ENCODE measurements at places on chromosomes 6 and 20.
A peak's percentile ranks its signal among the peaks of the same experiment; 100 is the strongest.

DNA sequence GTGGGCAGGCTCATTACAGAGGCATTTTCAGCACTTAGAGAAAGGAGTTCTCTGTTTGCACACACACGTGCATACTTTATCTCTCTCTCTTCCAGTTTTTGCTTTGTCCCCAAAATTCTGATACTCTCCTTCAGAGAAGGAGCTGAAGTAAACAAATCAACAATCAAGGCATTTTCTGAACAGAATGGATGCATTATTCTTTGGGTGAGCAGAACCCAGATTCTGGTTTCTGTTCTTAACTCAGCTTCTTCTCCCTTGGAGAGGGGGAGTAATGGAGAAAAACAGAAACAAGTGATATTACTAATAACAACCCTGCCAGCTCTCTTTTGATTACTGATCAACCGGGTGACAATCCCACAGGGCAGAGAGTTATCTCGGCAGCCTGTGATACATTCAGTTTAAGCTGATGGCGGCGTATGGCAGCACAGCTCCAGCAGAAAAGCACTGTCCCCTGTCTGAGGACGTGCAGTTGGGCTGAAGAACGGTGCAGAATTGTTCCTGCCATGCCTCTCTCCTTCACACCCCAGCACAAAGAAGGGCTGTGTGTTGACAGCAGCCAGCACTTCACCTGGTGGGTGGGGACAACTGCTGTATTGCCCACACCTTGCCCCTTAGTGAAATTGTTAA lies 47.3 kb upstream of the SASH1 start:
- DNase-seq = no peak

DNA sequence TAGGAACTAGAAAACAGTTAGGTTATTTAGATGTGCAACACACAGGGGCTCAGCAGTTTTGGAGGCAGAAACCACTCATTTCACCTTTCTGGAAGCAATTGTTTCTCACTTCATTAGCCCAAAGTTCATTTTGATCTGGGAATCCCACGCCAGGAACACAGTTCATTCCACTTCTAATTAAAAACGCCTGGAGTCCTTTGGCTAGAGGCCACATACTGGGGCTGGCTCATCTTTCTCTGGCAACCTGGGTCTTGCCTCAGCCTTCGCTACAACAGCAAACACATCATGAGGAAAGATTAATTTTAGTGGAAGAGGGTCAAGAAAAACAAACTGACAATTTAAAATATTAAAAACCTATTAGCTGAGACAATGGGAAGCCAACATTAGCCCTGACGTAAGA lies 69.7 kb downstream of the RFPL4B start:
- peak; percentile 67 for DNase-seq

DNA sequence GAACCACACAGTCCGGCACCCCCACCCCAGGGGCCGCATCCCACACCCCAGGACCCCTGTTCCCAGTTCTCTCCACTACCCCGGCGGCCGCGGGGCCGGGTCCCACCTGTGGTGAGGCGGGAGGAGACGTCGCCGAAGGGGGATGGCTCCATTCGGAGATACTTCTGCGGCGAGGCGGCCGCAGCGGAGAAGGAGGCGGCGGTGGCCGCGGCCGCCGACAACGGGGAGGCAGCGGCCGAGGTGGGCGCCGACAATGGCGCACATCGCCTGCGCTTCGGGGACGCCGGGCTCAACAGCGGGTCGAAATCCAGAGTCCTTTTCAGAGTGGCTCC lies 723 bp downstream of the AKIRIN2 start:
- no peak for DNase-seq

GRCh38 chr6:129567374-129567773 lies 142.6 kb downstream of the ARHGAP18 start:
- peak; percentile 6 for DNase-seq

DNA sequence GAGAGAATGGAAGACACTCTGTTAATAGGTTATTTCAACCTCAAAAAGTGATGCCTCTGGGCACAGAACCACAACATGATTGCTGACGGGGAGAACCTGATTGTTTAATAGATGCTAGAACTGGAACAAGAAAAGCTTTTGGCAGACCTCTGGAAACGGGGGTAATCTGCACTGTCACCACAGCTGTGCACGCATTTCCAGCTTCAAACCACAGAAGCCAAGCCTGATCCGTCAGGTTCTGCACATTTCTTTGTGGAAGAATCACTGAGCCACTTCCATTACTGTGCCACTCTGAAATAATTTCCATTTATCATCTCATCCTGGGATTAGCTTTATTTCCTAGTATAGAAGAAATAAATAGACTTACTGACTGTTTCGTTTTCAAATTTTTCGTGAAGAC lies 309.3 kb downstream of the FARS2 start:
- DNase-seq = no peak

DNA sequence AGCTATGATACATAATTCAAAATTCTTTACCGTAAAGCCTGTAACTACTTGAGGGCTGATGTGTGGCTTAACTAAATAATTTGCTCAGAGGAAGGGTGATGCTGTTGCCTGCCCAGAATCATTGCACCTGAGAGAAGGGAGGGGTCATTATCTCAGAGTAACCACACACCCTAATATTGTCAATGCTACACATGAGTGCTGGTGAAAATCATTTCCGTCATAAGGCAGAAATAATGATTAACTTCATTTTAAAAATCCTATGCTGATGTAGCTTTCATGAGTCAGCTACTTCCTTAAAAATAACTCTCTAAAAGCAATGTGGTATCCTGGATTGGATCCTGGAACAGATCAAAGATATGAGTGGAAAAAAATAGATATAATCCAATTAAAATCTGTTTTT lies 146.4 kb upstream of the FAM83B start:
- DNase-seq = no peak

- DNase-seq = no peak
Observed at GRCh38 chr20:52899041-52899608, 73.0 kb upstream of the TSHZ2 start.

GRCh38 chr6:126388104-126388598 lies 48.2 kb downstream of the CENPW start:
- no peak for DNase-seq

GRCh38 chr6:89087881-89088280 lies 7.3 kb downstream of the PNRC1 start:
- DNase-seq = no peak

DNA sequence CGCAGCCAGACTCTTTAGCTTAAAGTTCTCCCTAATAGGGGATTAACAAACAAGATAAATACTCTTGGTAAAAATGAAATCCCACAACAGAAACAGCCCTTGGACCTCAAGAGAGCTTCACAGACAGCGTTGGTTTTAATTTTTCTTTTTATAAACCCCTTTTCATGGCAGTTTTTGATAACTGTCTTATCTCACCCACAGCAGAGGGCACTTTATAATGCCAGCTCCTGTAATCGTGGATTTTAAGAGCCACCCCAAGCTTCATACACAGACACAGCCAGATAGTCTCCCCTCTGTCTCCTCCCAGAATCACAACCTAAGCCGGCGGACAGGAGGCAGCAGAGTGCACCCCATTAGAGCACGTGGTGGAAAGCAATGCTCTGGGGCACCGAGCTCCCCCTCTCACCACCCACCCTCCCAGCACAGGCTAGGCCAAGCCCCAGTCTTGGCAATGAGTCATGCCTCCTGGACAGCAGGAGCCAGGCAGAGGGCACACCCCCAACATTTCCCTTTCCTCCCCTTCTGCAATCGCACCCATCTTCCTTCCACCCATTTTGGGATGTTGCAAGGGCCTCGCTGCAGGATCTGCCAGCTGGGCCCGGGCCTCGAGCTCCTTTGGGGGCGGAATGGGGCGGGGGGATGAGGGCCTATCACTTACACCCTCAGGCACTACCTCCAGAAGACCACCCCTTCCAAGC lies 2.4 kb downstream of the JAG1 start:
- DNase-seq = peak; percentile 86

GRCh38 chr20:49420292-49420691 lies 62.2 kb downstream of the KCNB1 start:
- no peak for DNase-seq

DNA sequence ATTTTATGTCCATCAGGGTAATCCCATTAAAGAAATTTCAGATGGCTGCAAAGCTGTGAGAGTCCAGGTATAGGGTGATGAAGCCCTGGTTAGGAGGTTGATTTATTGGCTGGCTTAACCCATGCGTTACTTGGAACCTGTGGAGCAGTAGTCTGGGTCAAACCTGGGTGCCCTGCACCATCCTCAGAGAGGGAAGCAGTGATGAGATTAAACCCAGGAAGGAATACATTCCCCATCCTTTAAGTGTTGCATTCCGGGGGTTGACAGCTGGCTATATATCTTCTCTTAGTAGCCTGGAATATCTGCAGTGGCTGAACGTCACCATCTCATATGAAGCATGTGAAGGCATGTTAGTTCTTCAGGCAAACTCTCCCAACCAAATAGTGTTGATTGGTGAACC lies 44.9 kb upstream of the JAG1 start:
- no peak for DNase-seq

- peak; percentile 21 for DNase-seq
Observed at GRCh38 chr20:20491110-20491783, 123.3 kb downstream of the INSM1 start.

DNA sequence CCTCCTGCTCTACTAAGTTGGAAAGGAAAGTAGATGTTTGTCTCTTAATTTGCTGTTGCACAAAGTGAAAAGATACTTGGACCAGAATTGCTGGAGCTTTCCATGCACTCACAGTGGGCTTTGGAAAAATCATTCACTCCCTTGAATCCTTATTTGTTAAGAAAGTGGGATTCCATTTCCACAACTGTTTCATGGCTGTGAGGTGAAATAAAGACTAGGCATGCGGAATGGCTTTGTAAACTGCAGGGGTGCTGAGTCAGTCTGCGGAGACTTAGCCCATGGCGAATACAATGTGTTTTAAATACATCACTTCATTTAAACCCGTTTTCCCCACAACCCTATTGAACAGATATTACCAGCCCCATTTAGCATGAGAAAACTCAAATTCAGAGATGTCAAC lies 36.8 kb upstream of the CLDN20 start:
- DNase-seq = no peak

GRCh38 chr20:51162015-51162414 lies 139.1 kb upstream of the KCNG1 start:
- no peak for DNase-seq

- DNase-seq = no peak
Observed at GRCh38 chr6:35469751-35470662, 1.8 kb downstream of the RPL10A start.

- DNase-seq = no peak
Observed at GRCh38 chr6:163031931-163032330, 304.2 kb downstream of the PACRG start.

- no peak for DNase-seq
Observed at GRCh38 chr6:6588064-6588923, at the start of gene LY86. Gene LY86, plus strand, starts transcription at chr6:6588720. Its CDS starts 15 bp downstream, at chr6:6588735.

- DNase-seq = peak; percentile 78
Observed at GRCh38 chr20:61588411-61589385, 336.6 kb downstream of the CDH4 start.

- DNase-seq = peak; percentile 80
Observed at GRCh38 chr6:125301435-125302391, at the start of gene HDDC2. Gene HDDC2, minus strand, starts transcription at chr6:125301967. Its CDS starts 35 bp downstream, at chr6:125301932.

DNA sequence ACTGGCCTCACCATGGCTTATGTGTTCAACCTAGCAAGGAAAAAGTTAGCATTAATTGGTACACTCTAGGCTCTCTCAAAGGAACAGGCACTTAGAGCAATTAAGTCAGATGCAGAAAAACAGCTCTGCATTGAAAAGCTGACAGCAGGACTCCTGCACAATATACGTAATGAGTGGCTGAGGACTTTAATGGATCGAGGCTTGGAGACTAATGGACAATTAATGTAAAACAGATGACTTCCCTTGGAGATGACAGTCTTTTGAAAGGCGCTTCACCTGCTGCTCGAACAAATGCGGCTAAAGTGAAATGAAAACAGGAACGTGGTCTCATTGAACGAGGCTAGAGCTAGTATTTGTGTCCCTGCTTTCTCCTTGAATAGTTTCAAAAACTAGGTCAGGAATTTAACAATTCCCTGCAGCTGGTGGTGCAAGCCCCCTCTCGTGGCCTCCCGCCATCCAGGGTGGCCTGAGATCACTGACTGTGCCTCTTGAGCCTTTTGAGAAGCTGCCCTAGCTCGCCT lies 137.1 kb downstream of the ELOVL4 start:
- no peak for DNase-seq

- no peak for DNase-seq
Observed at GRCh38 chr6:30685157-30686008, 1.1 kb downstream of the PPP1R18 start.

- DNase-seq = no peak
Observed at GRCh38 chr6:158168040-158168289, at the start of gene SERAC1. Gene SERAC1, minus strand, starts transcription at chr6:158168262. Its CDS starts 9,899 bp downstream, at chr6:158158363.

DNA sequence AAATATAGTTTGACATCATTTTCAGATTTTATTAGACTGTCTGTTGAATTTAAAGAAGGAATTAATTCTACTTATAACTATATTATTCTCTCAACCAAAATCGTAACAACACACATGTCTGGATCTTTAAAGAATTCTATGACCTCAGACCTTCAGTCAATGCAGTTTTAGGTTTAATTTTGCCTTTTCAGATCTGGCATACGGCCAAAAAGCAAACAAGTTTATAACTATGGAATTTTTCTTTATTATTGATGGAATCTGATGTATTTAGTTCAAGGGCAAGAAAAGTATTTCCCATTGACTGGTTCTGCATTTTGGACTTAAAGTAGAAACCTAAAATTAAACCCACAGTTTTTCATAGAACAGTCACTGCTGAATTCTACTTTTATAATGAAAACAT lies 233.4 kb downstream of the EYA4 start:
- DNase-seq = no peak

DNA sequence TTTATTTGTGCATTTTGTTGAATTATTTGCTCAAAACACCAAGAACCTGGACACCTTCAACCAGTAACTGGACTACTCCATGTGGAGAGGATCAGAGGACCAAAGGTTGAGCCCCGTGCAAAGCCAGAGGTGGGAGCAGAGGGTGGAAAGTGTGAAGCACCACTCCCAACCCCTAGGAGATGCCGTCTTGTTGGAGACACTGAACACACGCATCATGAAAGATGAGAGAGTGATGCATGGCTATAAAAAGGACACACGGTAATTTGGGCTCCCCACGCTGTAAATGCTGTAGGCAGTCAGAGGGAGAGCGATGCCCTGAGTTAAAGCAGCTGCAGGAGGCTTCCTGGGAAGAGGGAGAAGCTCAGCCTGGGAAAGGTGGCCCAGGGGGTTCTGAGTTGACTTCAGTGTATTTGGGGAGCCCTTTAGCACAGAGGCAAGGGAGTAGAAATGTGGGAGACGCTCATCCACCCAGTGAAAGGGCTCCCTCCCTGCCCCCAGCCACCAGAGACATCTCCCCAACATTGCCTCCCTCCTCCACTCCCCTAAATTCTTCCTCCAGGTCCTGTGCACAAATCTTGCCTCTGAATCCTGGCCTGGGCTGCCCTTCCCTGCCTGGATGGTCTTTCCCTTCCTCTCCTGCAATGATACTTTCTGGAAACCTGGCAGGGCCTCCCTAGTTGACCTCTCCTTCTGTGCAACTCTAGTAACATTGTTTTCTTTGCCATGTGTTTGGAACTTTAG lies 55.8 kb upstream of the IYD start:
- no peak for DNase-seq

DNA sequence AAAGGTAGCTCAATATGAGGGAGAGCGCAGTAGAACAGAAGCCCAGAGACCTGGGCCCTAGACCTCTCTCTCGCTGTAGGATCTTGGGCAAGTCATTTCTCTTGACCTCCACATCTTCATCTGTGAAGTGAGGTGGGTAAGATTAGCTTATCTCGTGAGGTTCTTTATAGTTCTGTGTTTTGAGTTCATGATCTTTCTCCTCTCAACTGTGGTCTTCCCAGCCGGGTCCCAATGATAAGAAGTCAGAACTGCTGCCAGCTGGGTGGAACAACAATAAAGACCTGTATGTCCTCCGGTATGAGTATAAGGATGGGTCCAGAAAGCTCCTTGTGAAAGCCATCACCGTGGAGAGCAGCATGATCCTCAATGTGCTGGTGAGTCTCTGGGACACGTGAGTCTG lies 6.9 kb downstream of the PSMF1 start:
- no peak for DNase-seq
